ENCODE measurements at places on chromosomes 3 and 15.

- DNase-seq = no peak
Measured at GRCh38 chr3:13461169-13462124, 18.7 kb upstream of the HDAC11 start.

DNA sequence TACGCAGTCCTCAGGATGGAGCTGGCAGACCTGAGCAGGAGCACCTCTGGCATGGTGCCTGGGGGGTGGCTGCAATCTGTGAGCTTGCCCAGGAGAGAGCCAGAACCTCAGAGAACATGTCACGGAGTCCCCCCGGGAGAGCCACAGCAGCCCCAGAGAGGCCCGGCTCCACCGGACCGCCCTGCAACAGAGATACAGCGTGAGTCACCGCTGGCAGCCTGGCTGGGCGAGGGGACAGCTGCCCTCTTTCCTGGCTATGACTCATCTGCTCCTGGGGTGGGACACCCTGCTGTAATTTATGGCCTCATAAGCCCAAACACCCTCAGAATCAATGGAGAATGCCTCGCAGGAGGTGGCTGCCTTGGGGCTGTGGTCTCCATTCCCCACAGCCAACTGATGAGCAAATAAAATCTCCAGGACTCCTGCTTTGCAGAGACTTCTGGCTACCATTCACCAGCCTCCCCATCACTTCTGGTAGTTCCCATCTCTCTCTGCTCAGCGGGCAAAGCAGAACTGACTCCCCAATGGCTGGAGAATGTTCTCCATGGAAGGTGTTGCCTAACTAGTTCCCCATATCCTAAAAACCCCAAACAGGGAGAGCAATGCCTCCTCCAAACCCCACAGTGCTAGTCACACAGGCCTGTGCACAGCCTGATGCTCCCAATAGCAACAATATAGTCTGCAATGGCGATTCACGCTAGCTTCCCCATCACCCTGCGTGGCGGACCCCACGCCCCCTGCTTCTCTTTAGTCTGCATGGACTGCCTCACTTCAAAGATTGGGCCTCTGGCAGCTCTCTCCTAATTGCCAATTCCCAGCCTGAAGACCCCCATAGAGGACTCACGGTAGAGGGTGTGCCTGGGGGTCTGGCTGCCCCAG, 21.6 kb downstream of the ACSBG1 start:
- DNase-seq = no peak

DNA sequence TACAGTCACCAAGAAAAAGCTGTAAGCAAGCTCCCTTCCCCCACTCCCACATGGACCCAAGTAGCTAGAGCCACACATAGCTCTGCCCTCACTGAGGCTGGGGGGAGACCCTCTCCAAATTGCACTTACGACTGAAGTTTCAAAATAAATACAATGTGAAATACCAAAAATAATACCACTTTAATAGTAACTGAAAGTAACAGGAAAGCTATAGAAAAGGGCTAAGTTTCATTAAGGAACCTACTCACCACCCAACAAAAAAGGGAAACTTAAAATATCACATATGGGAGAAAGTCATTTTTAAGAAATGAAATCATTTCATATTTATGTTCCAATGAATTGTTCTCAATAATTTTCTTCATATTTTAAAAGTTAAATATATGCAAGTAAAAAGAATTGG, 130.4 kb upstream of the UBE2E2 start:
- DNase-seq = no peak

DNA sequence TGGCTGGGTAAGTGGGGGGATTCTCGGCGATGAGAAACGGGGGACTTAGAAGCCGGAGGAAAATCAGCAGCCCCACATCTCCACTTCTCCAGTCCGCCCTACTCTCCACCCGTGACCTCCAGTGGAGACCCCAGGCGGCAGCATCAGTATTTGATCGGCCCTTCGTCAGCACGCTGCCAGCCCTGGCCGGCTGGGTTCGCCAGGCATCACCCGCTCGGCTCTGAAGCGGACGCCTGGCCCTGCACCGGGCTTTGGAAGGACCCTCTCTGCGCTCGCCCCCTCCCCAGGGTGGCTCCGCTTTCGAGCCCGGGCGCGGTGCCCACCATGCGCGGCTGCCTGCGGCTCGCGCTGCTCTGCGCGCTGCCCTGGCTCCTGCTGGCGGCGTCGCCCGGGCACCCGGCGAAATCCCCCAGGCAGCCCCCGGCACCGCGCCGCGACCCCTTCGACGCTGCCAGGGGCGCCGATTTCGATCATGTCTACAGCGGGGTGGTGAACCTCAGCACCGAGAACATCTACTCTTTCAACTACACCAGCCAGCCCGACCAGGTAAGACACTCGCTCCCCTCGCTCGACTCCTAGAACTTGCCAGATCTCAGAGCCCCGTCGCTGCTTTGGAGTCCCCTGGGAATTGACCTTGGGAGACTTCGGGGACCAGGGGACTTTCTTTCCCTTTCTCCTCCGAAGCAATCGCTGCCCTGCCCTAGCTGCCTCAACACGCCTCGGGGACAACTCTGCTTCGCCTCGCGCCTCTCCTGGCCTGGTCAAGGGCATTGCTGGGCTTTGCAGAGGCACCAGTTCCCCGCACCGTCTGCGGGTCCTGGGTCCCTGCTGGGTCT, 561 bp downstream of the SIDT1 start:
- peak; percentile 20 for DNase-seq

- DNase-seq = no peak
Measured at GRCh38 chr3:108565506-108565905, 23.7 kb downstream of the CIP2A start.

GRCh38 chr3:190877925-190878324, 15.4 kb upstream of the GMNC start:
- DNase-seq = no peak

DNA sequence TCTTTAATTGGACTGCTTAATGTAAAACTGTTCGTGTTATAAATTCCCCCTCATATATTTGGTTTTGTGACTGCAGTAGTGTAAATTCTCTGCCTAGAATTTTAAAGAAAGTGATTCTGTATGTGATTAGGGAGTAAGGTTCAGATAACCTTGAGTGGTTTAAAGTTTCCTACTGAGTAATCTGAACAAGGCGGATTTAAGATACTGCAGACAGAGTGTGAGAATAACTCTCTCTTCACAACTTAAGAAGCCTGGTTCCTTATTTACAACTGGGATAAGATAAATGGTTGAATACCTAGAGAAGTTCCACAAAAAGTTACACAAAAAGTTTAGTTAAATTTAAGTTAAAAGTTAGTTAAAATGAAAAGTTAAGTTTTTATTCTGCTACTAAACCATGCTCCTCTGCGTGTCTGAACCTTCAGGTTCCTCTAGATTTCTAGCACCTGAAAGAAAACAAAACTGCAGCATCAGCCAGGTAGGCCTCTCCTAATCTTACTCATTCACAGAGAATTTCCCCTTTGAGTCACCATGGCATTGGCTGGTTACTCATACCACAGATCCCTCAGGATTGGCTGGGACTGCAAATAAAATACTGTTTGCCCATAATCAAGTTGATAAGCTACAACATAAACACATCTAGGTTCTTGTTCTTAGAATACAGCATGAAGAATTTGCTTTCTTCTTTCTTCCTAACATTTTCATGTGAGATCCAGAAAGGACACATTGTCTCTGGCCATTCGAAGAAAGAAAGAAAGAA, at the start of gene ARL14:
Gene ARL14 (plus strand): TSS at position 614 of the 757 bp plus-strand sequence. CDS start 187 bp downstream, outside the sequence.
- DNase-seq = no peak

DNA sequence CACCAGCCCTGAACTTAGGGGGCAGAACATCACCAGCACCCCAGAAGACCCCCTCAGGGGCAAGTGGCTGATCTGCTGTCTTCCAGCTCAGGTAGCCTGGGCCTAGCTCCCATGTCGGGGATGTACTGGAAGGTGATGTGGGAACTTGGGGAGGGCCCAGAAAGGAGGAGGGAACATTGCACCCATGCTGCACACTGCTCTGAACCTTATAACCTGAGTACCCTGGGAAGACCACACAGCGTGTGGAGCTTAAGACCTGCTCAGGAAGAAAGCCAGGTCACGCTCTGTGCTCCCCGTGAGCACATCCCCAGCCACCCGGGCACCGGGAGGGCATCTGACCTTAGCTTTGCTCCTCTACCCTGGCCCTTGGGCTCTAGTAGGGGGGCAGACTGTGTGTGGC, 159.4 kb downstream of the ATP10A start:
- DNase-seq = no peak

GRCh38 chr15:41561104-41561776, 2.2 kb downstream of the TYRO3 start:
- DNase-seq = no peak

GRCh38 chr3:55903680-55904079, 416.6 kb upstream of the WNT5A start:
- DNase-seq = no peak

DNA sequence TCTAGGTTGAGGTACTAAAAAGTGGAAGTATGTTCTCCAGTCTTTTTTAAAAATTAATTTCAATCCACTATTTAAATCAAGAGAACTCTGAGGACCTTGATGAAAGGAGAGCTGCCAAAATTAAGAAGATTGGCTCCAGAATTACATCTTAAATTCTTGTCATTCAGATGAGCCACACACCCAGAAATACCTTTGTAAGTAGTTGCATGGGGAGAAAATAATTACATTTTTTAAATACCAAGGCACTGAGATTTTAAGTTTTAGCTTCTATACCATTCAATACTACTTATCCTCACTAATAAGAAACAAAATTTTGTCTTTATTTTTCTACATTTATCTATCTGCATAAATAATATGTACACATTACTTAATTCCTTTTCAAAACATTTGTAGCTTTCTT, 1132.8 kb downstream of the OTOL1 start:
- DNase-seq = no peak

- no peak for DNase-seq
Measured at GRCh38 chr3:15538345-15538744, 16.8 kb upstream of the COLQ start.

DNA sequence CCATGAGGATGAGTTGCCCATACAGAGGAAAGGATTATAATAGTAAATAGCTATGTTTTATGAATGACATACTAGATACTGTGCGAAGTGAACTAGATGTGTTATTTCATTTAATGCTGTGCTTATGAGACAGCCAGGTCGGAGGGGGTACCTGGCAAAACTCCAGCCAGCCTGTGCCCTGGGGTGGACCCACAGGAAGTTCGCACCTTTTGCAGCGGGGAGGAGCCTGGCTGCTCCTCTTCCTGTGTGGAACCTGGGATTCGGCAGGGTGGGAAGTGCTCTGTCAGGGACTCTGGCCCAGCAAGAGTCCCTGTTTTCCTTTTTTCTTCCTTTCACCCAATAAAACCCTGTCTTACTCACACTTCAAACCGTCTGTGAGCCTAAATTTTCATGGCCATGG, 452.2 kb downstream of the IL5RA start:
- DNase-seq = no peak

GRCh38 chr3:29991198-29991597, 615.2 kb upstream of the TGFBR2 start:
- DNase-seq = no peak

- DNase-seq = no peak
Measured at GRCh38 chr3:190773948-190774347, 88.5 kb downstream of the GMNC start.

DNA sequence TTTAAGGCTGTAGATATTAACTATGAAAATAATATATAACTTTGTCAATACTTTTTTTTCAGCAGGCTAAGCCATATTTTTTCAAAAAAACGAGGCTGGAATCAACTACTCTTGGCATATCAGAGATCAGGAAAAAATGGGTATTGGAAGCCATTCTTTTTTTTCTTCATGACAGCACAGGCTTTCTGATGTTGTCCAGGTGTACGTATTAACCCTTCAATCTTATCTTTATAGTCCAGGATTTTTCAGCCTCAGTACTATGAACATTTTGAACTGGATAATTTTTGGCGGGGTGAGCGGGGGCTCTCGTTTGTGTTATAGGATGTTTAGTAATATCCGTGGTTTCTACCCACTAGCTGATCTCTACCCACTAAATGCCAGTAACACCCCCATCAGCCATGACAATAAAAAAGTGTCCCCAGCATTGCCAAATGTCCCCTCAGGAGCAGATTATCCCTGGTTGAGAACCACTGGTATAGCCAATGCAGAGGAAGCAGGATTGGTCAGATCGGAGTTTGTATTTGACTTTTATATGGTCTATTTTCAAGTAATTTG, 52.0 kb downstream of the PLCL2 start:
- no peak for DNase-seq

DNA sequence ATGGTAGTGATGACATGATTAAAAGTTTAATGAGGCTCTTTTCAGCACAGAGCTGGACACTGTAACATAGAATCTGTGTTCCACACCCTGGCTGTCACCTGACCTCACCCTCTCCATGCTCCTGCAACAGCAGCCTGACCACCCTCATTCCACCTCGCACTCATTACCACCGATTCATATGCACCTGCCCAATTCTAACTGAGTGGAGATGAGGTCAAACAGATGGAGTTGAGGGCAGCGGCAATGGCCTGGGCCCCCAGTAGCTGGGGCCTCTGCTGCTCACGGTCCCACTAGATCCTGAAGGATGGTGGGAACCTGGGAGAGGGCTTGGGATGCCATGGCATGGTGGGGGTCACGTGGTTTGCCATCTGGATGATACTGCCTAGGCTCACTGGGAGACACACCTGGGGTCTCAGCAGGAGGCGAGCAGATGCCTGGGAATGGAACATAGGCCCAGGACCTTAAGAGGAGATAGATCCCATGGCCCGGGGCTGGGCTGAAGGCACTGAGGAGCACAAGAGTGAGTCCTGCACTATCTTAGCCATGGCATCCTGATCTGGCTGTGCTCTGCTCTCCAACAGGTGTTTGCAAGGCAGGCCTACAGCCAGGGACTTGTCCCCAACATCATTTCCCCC, 1.3 kb downstream of the SCN5A start:
- DNase-seq = no peak

DNA sequence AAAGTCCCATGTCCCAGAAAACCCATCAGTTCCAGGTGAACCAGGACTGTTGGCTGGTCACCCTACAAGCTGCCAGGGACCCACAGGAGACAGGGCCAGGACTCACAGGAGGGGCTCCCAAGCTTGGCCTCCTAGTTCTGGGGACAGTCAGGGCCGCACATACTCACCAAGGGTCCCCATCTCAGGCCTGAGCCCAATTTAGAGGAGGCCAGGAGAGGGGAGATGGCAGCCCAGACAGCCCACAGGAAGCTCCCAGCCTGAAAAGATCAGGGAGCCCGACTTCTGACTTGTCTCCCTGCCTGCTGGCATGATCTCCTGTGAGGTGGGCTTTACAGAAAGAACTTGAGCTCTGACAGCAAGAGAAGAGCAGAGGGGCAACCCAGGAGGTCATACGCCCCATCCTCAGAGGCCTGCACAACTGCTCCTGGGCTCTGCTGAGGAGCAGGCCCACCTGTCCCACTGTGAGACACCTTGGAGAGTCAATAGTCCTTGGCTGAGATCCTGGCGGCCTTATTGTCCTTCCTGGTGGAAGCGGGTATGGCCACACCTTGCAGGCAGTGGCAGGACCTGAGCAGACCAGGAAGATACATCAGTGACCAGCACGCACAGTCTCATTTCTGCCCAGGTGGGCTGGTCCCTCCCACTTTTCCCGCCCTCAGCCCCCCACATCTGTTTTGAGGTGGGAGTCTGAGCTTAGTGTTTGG, 2.5 kb upstream of the ISLR start:
- DNase-seq = no peak

- no peak for DNase-seq
Measured at GRCh38 chr15:37891766-37892368, 42.6 kb upstream of the TMCO5A start.

GRCh38 chr3:126967386-126967785, 15.5 kb upstream of the PLXNA1 start:
- no peak for DNase-seq
